Hippocampal formation (tissue), 2 donors: ENCODE measurements at places on chromosomes 5 and 9.

DNA sequence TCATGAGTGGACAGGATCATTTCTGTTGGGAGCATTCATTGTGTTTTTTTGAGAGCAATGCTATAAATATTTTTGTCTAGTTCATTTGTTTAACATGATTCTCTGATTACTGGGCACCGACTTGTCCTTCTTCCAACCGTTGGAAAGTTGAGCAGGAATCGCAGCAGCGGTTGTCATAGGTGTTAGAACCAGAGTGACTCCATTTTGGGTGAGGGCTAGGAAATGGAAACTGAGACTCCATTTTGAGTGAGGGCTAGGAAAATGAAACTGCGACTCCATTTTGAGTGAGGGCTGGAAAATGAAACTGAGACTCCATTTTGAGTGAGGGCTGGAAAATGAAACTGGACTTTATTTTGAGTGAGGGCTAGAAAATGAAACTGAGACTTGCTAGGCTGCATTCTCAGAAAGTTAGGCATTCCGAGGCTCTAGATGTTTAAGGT, 100.6 kb downstream of the ICE1 start:
- DNase-seq, result no peak

- DNase-seq, result no peak
Measured at GRCh38 chr9:21314152-21314551, 9.0 kb upstream of the IFNA5 start.

GRCh38 chr5:178595150-178595549, 5.0 kb upstream of the COL23A1 start:
- DNase-seq, result no peak

- DNase-seq, result no peak
Measured at GRCh38 chr9:98236901-98237487, 18.5 kb downstream of the TBC1D2 start.

DNA sequence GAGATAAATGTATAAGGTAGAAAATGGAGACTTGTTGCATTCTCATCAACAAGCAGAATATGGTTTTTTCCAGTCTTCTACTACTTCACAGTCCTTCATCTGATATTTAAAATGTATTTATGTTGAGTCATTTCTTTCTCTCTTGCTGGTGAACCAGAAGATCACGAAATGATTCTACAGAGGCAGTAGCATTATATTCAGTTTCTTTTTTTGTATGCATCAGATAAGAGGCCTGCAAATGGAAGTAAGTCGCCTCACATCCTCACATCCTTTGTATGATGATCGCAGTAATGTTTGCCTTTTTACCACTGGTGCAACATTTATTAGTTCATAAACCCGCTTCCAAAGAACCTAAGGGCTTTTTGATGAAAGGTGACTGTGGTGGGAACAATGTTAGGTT, 22.1 kb upstream of the IL13 start:
- DNase-seq, result no peak

DNA sequence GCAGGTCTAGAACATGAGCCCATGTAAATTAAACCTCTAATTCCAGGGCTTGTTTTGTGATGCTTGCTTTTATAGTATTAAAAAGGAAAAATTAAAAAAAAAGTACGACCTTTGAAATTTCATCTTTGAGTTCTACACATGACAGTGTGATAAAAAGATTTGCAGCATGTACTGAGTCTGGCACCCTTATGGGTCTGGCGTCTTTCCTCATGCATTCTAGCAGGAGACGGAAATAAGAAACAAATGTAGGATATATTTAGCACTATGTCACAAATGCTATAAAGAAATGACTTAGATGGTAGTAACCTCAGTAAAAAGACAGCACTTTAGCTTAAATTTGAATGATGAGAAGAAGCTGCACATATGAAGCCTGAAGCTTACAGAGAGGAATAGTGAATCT, 1474.3 kb upstream of the CDH6 start:
- no peak for DNase-seq

DNA sequence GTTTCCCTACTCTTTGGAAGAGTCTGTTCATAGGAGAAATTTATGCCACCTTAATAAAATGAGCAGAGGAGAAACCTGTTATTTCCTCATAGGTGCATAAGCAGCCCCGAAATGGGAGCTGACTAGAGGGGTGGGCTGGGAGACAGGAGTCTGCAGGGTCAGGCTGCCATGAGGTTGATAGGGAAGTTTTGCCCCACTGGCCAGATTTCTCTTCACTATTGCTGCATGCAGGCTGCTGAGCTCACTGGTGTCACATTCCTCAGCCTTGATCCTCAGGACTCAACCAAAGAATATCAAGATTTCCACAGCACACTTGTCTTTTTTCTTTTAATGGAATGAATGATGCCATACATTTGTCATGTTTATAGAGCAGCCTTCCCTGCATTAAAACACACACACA, 60.7 kb downstream of the BHMT start:
- DNase-seq, result no peak

DNA sequence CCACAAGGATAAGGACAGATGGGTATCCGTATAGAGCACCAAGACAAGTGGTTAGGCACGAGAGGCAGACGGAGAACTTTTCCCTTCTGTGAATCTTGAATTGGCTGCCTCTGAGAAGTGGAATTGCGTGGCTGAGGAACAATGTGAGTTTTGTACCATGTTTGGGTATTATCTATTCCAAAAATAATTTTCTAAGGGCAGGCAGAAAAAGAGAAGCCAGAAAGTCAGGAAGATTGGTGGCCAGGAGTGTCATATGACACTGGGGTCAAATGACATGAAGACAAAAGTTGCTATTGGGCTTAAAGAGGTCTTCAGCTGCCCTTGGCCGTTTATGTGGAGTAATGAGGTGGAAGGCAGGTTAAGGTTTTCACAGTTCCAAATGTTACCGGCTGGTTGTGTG, 14.5 kb downstream of the HABP4 start:
- DNase-seq, result no peak

GRCh38 chr5:91514400-91514799, 131.3 kb upstream of the ARRDC3 start:
- no peak for DNase-seq

GRCh38 chr5:146851133-146851532, 27.4 kb downstream of the PPP2R2B start:
- no peak for DNase-seq
